Aortic smooth muscle cell (primary cell): ENCODE measurements at places on chromosomes 5 and 9. TPM values are rescaled to one million over a fixed set of nuclear protein-coding genes. Genes with fewer than 3 reads are reported as not detected.

The LRRC14B gene
- not detected in 2 replicates for total RNA-seq

The ZNF169 gene
- total RNA-seq, result 2.1 and 2.9 TPM in 2 replicates

The CBY3 gene
- total RNA-seq, result 0.12 TPM in 1 of 2 replicates, not detected in the other

The PCDHGB3 gene
- 5.7 and 8.4 TPM in 2 replicates for total RNA-seq

The PDE4D gene
- total RNA-seq, result 4.2 and 15.5 TPM in 2 replicates

The RASEF gene
- under 0.01 and 0.06 TPM in 2 replicates for total RNA-seq

The ZNF454 gene
- total RNA-seq, result 1.1 and 1.6 TPM in 2 replicates

The CDH12 gene
- not detected in 2 replicates for total RNA-seq

The CTSV gene
- total RNA-seq, result 0.26 and 0.37 TPM in 2 replicates

The PHF24 gene
- 0.06 and 0.13 TPM in 2 replicates for total RNA-seq

The LARP1 gene
- 44.7 and 46.1 TPM in 2 replicates for total RNA-seq

The EIF4EBP3 gene
- total RNA-seq, result 1.2 and 1.8 TPM in 2 replicates

The UQCRQ gene
- 138 and 186 TPM in 2 replicates for total RNA-seq

The ARL14EPL gene
- total RNA-seq, result not detected in 2 replicates

The HAND1 gene
- not detected in 2 replicates for total RNA-seq

The SPATA31C1 gene
- not detected in 2 replicates for total RNA-seq

The FST gene
- total RNA-seq, result 95.7 and 152 TPM in 2 replicates

The CAPSL gene
- total RNA-seq, result not detected in 2 replicates

The PCA3 gene
- total RNA-seq, result 0.12 and 0.26 TPM in 2 replicates

The SPAAR gene
- total RNA-seq, result 0.12 and 0.26 TPM in 2 replicates

The UGT3A1 gene
- total RNA-seq, result not detected in 2 replicates

The GEMIN5 gene
- total RNA-seq, result 10.8 and 12.4 TPM in 2 replicates

The ACTBL2 gene
- total RNA-seq, result 0.06 TPM in 1 of 2 replicates, not detected in the other

The KCNMB1 gene
- 0.99 and 1.3 TPM in 2 replicates for total RNA-seq

The SH3TC2 gene
- 9.5 and 10.8 TPM in 2 replicates for total RNA-seq

The RIC1 gene
- total RNA-seq, result 32.4 and 36.3 TPM in 2 replicates

The SH2D3C gene
- total RNA-seq, result 1.1 and 2.0 TPM in 2 replicates

The TUSC1 gene
- 4.9 and 7.1 TPM in 2 replicates for total RNA-seq

The WNT8A gene
- not detected in 2 replicates for total RNA-seq
